ENCODE measurements at places on chromosomes 2 and 18.
A peak's percentile ranks its signal among the peaks of the same experiment; 100 is the strongest.

DNA sequence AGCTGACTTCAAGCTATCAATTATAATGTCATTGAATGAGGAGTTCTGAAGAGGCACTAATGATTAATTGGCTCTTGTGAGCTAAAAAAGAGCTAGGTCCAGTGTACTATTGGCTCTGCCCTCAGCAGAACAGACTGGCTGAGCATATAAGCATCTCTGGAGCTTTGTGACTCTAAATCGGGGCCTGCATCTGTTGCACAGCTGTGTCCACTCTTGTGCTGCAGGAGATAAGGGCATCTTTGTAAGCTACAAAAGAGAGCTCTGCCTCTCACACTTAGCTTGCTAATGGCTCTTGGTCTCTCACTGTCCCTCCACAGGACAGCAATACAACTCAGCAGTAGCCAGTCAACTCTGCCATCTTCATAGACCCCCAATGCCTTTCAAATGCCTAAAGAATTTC is 61.5 kb upstream of the L3MBTL4 start:
- no peak for ATAC-seq

DNA sequence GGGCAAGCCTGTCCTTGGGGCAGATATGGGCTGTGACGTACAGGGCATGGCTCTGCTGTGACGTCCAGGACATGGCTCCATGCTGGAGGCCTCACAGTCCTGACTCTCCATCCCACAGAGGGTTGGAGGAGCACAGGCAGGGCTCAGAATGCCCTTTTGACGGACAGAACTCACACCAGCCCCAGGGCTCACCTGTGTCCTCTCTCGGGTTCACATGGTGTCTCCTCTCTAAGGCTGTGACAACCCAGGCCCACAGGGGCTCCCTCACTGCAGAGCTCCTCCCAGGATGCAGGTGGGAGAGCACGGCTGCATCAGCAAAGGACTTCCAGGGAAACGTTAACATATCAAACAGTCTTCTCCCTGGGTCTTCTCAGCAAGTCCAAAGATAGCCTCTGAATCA is 133.8 kb downstream of the EIPR1 start:
- ATAC-seq, result no peak

- ATAC-seq, result no peak
Measured at GRCh38 chr2:37795456-37795855, 124.0 kb upstream of the CDC42EP3 start.

DNA sequence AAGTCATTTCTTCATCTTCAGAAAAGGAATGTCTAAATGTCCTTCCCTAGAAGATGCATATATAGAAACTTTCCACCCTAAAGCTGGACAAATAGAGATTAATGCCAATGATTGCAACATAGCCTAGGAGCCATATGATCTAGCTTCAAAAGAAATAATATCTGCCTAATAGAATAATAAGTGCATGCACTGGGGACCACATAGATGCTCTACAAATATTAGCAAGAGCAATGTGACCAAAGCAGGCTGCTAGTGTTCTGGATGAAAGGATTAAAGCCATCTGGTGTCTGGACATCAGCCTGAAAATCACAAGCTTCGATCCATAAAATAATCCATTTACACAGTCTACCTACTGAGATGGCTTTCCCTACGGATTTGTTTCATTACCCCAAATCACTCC is 280.1 kb upstream of the KLHL14 start:
- no peak for ATAC-seq

- no peak for ATAC-seq
Measured at GRCh38 chr2:13667415-13667757, 950.6 kb downstream of the TRIB2 start.

- ATAC-seq, result no peak
Measured at GRCh38 chr2:202019689-202020450, 13.8 kb upstream of the FZD7 start.

DNA sequence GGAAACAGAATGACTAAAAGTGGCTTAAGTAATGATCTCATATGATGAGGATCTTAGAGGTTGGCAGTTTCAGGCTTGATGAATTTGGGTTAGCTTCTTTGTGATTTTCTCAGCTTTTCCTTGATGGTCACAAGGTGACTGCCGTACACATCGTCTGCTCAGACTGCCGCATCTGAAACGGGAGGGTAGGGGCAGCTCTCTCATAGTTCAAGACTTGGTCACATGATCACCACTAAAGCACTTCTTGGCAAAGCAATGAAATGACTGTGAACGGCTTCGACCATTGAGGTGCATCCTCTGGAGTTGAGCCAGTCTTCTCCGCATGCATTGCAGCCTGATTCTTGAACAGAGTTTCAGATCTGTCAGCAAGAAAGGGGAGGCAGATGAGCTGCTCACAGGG is 43.8 kb downstream of the LPIN1 start:
- no peak for ATAC-seq

DNA sequence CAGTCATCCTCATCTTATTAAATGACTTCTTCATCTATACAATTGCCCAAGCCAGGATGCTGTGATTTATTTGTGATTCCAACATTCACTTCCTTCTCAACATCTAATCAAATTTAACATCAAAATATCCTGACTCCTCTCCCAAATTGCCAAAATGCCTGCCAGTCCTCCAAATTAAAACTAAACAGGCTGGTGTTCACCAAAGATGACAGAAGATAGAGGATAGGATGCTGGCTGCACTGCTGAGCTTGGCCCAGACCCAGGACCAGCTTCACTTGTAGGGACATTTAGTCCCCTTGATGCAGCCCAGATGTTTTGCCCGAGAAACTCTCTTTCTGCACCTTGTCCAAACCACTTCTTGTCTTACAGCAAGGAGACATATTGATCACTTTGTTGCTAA is 540.0 kb upstream of the CNTNAP5 start:
- ATAC-seq, result no peak

DNA sequence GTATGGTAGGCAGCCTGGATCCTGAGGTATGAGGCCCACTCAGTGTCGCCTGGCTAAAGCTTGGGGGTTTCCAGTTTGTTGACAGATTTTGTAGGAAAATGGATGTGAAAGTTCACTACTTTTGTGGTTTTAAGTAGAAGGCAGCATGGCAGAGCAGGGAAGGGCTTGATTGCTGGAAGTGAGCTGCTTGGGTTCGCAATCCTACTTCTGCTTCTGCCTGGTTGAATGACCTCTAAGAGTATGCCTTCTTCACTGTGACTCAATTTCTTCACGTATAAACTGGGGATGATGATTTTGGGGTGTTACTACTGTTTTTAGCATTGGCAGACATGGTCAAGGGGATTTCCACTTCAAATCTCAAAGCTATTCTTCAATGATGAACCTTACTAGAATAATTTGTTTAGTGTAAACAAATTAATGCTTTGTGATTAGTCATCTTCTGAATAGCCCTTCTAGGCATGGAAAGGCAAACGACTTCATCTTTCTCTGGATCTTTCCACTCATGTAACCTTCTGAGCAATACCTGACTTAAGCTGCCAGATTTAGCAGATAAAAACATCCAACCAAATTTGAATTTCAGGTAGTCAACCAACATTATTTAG is 13.2 kb downstream of the BMP10 start:
- no peak for ATAC-seq

GRCh38 chr2:237581751-237582746 is 8.5 kb downstream of the RAB17 start:
- peak; percentile 80 for ATAC-seq

GRCh38 chr2:140338795-140339194 is 1558.6 kb upstream of the NXPH2 start:
- ATAC-seq, result no peak

- peak; percentile 12 for ATAC-seq
Measured at GRCh38 chr2:43070030-43070429, 156.4 kb downstream of the ZFP36L2 start.

GRCh38 chr18:7737550-7737949 is 170.4 kb downstream of the PTPRM start:
- no peak for ATAC-seq

GRCh38 chr2:230865766-230866755 is 1.3 kb downstream of the ITM2C start:
- ATAC-seq, result no peak

DNA sequence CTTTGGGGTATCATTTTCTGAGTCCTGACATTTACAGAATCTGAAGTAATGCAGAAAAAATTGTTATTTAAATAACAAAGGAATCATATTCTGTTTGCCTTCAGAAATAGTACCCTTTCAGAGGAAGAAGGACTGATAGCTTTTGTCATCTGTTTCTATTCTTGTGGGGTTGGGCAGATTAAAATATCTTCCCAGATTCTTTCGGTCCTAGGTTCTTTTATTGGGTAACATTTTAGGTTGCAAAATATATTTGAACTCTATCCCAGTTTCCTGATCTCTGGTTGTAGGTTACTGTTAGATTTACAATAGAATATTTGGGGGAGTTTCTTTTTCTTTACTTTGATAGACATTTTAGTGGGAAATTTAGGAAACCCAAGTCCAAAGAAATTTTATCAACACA is 550.5 kb downstream of the SPAG16 start:
- ATAC-seq, result peak; percentile 71

DNA sequence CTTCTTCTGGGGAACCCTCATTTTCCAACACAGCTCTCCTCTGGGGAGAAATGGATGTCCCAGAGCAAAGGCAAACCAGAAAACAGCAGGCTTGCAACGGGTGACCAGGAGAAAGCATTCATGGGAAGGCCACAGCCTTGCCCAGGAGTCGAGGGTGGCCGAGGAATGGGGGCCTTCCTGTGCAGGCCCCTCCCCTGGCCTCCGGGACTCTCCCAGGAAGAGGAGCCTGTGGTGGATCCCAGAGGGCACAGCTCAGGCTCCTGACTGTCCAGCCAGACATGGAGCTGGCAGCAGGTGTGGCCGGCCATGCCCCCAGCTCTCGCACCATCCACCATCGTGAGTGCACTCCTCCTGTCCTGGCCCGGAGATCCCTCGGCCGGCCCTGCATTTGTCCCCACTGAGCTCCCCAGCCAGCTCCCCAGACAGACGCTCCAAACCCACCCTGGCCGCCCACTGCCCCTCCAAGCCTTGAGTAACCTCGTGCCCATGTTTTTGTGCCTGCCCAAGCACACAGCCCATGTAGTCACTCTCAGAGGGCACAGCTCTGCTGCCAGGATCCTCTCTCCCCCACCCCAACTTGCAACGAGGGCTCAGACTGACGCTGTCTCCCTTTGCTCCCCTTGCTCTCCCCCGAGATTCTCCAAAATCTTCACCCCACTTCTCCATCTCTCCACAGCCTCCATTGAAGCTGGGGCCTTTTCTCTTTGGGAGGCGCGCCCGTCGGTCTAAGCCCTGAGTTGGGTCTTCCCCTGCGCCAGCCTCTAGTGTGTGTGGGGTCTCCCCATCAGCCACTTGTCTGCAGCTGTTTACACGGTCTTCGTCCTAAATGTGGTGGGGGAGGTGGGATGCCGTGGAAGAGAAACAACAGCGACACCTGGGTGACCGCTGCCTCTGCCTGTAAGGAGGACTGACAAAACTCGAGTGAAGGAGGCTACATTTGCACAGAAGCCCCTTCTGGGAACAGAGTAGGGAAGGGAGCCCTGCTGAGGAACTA is 9.8 kb downstream of the PRLH start:
- no peak for ATAC-seq

Measured in gastroesophageal sphincter (tissue), 4 donors.